ENCODE measurements at places on chromosomes 7 and 10.
A peak's percentile ranks its signal among the peaks of the same experiment; 100 is the strongest.

- no peak for DNase-seq
These were observed 236.4 kb downstream of the COBL start for GRCh38 chr7:51080216-51080615.

DNA sequence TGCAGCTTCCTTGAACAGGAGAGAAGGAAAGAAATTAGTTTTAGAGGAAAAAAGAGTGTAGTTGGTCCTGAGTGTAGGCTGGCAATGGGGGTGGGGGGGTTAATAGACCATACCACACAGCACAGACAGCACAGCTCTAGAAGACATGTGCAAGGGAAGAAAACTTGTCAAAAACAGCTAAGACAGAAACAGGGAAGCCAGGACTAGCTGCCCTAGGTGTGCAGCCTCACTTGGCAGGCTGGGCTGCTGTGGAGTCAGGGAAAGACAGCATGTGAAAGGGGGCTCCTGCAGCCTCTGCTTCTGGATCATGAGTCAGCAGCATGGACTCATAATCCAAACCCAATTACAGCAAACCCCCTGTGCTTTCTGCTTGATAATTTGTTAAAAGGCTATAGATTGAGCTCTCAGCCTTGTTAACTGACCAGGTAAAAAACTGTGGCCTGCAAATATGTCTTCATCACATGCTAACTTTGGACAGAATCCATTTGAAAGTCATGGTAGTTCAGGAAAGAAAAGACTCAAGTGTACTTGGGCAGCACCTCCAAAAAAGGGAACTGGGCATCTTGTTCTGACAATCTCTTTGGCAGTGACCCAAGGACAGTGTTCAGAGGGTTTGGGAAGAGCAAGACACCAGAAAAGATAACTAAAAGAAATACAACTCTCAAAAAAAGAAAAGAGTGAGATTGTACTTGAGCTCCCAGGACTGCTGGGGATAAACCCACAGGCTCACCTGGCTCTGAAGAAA lies 142.2 kb upstream of the VWC2 start:
- DNase-seq = no peak

GRCh38 chr10:110005719-110006118 lies 2.1 kb upstream of the ADD3 start:
- peak; percentile 17 for DNase-seq

GRCh38 chr7:43906331-43907010 lies at the start of gene URGCP:
TSS of gene URGCP (minus strand) at chr7:43906596. CDS start at chr7:43906575, 21 bp downstream.
- peak; percentile 57 for DNase-seq

DNA sequence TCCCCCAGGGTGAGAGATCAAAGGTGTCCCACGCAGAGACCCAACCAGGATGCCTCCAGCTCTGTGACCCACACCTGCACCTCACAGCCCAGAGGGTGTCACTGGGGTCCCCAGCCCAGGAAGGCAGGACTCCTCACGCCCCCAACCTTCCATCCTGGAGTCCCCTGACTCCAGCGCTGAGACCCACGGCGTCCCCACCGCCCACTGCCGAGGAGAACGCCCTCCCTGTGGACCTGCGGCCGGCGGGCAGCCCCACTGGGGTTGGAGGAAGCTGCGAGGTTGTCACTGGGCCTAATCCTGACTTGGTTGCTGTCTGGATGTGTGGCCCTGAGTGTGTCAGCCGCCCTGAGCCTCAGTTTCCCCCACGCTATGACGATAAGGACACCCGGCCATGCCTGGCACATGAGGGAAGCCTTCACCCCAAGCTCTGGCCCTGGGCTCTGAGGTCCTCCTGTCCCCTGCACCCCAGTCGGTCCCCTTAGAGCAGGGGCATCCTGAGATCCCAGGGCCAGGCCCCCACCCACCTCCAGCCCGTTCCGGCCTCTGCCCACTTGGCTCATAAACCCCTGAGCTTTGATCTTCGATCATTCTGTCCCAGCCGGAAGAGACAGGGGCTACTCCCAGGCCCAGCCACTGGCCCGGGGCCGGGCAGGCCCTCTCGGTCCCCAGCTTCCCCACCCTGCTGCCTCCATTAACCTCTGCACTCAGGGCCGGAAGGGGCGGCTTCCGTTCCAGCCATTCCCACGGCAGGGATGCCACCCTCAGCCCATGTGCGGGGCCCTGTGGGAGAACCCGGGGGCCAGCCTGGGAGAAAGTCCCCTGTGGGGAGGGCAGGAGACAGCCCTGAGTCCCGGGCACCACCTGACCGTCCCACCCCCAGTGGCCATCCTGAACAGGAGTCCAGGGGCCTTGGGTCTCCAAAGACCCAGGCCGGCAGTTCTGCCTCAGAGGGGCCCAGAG lies 113.2 kb downstream of the MICALL2 start:
- DNase-seq = no peak

GRCh38 chr10:55740110-55740509 lies 620.9 kb downstream of the ZWINT start:
- no peak for DNase-seq

- DNase-seq = no peak
These were observed 1.2 kb upstream of the INPP5A start for GRCh38 chr10:132536241-132536876.

- no peak for DNase-seq
These were observed 5.7 kb downstream of the ARPC1B start for GRCh38 chr7:99380032-99380822.

- DNase-seq = no peak
These were observed 19.6 kb upstream of the CDCA7L start for GRCh38 chr7:21965291-21965690.

DNA sequence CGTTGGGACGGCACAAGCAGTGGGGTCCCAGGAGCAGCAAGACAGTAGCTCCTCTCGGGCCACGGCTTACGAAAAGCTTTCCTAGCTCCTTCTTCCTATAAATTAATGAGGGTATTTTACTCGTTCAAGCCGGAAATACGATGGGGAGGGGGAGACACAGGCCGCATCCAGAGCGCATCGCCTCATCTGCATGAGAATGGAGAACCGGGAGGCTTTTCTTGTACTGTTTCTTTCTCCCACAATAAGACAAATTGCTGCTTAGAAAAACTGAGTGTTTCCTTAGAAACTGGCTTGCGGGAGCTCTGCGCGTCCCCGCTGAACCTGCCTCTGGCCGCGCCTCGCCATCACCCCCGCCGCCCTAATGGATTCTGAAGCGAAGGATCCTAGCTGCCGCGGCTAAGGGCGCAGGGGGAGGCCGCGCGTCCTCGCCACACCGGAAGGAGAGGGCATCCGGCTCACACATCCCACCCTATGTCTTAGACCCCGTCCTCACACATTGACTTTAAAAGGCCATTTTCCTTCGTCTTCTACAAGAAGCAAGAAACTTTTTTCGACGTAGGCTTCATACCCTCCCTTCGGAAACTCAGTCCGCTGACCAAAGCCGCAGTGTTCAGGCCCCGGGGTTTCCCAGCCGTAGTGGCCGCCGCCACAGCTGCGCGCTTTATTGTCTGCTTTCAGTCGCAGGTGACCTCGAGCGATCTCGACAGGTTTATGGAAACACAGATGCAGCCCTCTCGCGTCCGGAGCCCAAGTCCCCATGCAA lies 8.8 kb downstream of the NXPH1 start:
- no peak for DNase-seq

- DNase-seq = no peak
These were observed 63.7 kb upstream of the ARID5B start for GRCh38 chr10:61837755-61838171.

DNA sequence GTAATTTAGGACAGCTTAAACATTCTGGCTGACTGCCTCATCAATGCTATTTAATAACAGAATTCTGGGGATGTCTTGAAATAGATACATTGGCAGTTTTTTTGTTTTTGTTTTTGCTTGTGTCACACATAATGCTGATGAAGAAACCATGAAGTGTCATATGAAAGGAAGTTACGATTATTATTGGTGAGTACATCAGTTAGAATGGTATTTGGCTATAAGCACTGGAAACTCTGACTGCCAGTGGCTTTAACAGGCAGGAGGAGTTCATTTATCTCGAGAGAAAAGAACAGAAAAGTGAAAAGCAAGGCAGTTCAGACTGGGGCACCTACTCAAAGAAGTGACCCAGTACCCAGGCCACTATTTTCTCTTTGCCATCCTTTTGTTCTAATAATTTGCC lies 18.1 kb downstream of the LSM8 start:
- DNase-seq = no peak

- peak; percentile 33 for DNase-seq
These were observed 65.6 kb downstream of the TWIST1 start for GRCh38 chr7:19051767-19052375.

- DNase-seq = peak; percentile 48
These were observed 61.2 kb downstream of the DNAJB6 start for GRCh38 chr7:157397731-157398691.

GRCh38 chr10:86711513-86712316 lies 43.4 kb downstream of the LDB3 start:
- peak; percentile 33 for DNase-seq

- no peak for DNase-seq
These were observed 43.5 kb upstream of the TRIM8 start for GRCh38 chr10:102600816-102601215.

DNA sequence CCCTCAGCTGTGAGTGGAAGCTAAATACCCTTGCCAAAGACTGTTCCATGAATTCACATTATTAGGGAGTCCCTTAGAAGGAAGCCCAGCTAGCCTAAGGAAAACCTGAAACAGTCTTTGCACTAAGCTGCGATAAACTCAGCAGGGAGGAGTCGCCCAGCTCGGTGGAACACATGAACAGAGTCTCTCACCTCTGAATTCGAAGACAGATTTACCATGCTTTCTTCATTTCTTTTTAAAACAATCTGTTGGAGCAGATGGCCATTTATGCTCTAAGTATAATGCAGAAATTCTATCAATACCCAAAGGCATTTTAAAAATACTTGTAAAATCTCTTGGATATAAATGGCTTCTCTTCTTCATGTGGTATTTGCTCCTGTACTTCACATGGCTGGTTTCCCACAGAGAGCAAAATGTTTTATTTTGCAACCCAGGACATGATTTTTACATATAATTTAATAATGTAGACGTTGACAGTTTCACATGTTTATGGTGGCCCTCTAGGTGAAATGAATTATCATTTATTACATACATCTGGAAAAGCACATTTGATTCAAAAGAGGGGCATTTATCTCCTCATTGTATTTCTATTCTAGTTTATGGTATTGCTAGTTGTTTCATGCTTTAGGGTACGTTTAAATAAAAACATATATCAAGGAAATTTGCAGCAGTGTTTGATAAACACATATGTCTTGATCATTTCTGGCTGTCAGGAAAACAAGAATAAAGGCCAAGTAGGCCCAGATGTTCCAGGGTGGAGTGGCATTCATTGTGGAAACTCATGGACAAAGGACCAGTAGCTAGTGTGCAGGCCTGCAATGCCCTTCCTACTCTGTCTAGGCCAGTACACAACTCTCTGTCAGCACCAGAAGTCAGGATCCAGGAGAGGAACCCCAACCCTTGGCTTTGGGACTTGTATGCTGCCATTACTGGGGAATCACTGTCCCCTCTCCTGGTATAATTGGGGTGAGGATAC lies 52.2 kb downstream of the LRGUK start:
- DNase-seq = no peak

- DNase-seq = no peak
These were observed 111.3 kb downstream of the UBE2H start for GRCh38 chr7:129841465-129841864.

- DNase-seq = no peak
These were observed 54.2 kb downstream of the TACR2 start for GRCh38 chr10:69362471-69362954.

GRCh38 chr7:90710466-90710850 lies 114.3 kb downstream of the CDK14 start:
- no peak for DNase-seq

DNA sequence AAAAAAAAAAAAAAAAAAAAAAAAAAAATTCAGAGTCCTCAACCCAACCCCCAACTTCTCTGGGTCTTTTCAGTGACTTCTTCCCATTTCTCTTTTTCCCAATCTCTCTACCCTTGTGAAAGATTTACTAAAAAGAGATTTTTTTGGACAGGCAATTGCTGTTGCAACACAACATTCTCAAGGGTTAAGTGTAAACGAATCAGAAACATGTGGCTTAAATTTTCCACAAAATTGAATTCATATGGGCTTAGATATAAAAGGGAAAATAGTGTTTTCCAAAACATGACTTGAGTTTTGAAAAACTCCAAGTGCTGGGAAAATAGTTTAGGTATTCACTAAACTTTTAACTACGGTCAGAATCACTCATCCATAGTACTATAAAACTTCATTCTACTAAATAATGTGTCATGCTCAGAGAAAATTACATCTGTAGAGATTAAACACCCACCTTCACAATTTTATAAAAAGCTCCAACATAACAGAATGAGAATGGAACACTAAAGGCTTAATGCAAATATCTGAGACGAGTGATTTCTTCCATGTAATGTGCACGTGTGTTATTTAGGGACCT lies 643.1 kb downstream of the PARD3 start:
- DNase-seq = no peak

- DNase-seq = no peak
These were observed 33.4 kb downstream of the MACROH2A2 start for GRCh38 chr10:70085975-70086613.

DNA sequence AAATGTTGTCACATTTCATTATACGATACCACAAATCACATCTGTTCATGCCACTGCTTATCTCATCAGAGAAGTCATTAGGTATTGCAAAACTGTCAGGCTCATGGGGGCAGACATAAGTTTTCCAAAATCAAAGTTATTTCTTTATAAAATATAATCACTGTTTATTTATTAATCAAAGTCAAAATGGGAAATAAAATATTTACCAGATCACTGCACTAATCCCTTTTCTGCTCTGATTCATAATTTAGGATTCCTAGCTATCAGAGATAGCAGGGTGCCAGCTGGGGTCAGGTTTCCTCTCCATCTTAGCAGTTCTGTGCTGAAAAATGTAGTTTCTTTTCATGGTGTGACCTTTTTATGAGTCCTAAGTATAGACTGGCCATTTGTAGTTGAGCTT lies 117.7 kb upstream of the LANCL2 start:
- no peak for DNase-seq

DNA sequence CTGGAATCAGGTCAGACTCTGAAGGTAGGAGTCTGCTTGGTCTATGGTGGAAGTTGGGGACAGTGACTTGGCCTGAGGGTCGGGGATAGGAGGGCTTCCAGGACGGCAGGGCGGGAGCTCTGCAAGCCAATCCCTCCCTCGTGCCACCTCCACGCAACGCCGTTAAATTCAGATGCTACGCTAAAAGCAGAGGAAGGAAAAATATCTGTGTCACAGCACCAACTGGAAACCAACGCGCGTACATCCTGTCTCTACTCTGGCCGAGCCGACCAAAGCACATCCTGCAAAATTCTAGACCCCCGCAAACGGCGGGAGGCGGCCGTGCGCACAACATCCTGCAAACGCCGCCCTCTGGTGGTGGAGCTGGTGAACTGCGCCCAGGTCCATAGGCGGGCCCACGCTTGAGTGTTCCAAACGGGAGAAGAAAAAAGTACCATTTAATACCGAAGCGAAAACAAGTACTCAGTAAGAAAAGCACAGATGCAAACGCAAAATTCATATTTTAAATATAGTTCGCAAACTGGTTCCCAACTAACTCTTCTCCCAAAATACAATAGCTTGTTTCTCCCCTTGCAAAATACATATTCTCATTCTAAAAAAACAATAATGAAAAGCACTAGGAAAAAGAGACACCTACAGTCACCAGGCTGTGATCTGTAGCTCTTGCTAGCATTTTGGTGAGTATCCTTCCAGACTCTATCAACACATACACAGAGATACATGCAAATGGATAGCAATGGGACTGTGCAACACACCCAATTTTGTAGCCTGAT lies 45.7 kb upstream of the HSPA12A start:
- peak; percentile 95 for DNase-seq

GRCh38 chr10:60461688-60462087 lies 72.0 kb upstream of the ANK3 start:
- DNase-seq = no peak

All from endothelial cell (in vitro differentiated cells).